Renal cortex interstitium (tissue), 15 donors: ENCODE measurements at places on chromosomes 16 and 17.

- DNase-seq: no peak
These were observed 11.0 kb downstream of the HEXIM2 start for GRCh38 chr17:45172541-45173286.

DNA sequence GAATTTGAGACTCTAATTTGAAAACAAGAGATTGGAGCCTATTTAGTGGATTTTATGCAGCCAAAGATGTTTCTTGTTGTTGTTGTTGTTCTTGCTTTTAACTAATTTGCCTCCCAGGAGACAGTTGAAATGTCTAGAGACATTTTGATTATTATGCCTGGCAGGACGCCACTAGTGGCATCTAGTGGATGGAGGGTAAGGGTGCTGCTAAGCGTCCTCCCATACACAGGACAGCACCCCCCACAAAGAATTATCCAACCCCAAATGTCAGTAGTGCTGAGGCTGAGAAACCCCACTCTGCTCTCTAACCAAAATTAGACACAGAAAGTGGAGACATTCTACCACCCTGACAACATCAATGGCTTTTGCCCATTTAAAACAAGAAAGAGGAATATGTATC lies 15.4 kb upstream of the HSBP1 start:
- DNase-seq: no peak

- no peak for DNase-seq
These were observed 92.8 kb downstream of the AMFR start for GRCh38 chr16:56332464-56333079.

DNA sequence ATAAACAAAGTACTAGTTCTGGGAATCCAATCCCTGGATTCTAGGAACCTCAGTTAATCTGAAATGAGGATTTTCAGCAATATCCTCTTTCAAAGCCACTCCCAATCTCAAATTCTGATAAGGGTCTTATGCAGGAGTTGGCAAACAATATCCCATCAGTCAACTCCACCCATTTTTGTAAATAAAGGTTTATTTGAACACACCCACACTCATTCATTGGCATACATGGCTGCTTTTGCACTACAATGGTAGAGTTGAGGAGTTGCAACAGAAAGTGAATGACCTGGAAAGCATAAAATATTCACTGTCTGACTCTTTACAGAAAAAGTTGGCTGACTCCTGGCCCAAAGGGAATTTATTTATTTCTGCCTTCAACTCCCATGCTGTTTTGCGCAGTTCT lies 157.7 kb upstream of the CDH11 start:
- DNase-seq: no peak

DNA sequence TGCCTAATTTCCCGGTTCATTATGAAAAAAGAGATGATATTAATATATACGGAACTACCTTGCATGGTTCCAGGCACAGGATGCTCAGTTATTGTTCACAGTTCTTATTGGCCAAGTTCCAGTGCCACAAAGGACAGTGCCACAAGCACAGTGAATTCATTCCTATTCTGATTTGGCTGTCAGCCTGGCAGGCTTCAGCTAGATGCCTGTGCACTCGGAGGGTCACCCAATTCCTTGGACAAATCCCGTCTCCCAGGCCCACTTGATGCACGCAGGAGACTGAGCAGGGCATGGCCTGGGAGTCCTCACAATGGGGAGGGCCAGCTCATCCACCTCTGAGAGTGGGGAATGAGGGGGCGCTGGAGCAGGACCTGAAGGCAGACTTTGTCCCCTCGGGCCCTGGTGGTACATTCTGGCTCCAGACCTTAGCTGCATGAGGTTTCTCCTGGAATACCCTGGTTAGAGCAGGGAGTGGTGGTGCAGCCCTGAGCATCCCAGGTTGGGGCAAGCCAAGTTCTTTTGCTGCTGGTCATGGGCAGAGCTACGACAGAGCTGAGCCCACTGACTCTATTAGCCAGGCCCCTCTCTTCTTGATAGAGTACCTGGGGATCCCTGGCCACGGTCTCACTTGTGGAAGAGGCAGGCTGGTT lies 41.4 kb downstream of the MIS12 start:
- DNase-seq: no peak

DNA sequence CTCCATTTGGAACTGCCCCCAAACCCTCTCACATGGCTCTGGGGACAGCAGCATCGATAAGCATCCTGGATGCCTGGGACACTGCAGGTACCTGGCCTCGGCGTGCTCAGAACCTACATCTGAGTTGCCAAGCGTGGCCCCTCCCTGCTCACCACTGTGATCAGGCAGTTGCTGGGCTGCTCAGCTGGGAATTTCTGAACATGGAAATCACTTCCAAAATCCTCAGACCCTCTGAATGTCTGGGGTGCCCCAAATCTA lies 6.3 kb downstream of the CDH5 start:
- DNase-seq: no peak
